MCF 10A (cell line): ENCODE measurements at places on chromosomes 4 and X. TPM values are rescaled to one million over a fixed set of nuclear protein-coding genes. Genes with fewer than 3 reads are reported as not detected.
A peak's percentile ranks its signal among the peaks of the same experiment; 100 is the strongest.

Gene TLR6
- total RNA-seq = 7.7 and 11.4 TPM in 2 replicates

GRCh38 chr4:48346594-48346993 is 5.3 kb downstream of the SLAIN2 start:
- H3K4me1 ChIP-seq = peaks cover 37% of the 10 kb centered on the region
- H3K4me3 ChIP-seq = peak overlapping the region; percentile 45
- H3K27ac ChIP-seq = peak overlapping the region; percentile 79
- H3K36me3 ChIP-seq = peaks cover 7% of the 10 kb centered on the region

DNA sequence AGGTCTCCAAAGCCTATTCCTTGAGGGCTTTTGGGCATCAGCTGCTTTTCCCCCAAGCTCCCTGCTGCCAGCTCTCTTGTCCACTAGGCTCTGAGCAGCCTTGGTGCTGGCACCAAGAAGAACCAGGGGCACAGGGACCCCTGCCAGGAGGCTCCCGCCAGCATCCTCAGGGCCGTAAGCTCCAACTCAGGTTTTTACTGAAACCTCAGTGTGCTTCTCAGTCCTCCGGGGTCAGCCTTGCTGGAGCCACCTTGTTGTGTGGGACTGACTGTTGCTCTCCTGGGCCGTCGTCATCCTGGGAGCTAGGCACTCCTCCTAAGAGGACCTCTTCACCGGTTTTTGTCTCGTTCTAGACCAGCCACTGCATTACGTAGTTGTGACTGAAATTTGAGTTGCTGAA is 38.9 kb downstream of the NOP14 start:
- no peak overlapping the region for H3K27ac ChIP-seq
- H3K4me3 ChIP-seq = no peak overlapping the region
- no peaks in the 10 kb centered on the region for H3K27me3 ChIP-seq
- DNase-seq = no peak

GRCh38 chr4:2746891-2747695 is 9.0 kb downstream of the TNIP2 start:
- peak overlapping the region; percentile 39 for H3K27ac ChIP-seq
- DNase-seq = no peak
- H3K36me3 ChIP-seq = peaks cover 46% of the 10 kb centered on the region
- no peak overlapping the region for H3K4me3 ChIP-seq
- H3K4me1 ChIP-seq = peaks cover 7% of the 10 kb centered on the region

- peaks cover 4% of the 10 kb centered on the region for H3K36me3 ChIP-seq
- H3K4me1 ChIP-seq = no peaks in the 10 kb centered on the region
- DNase-seq = no peak
- no peak overlapping the region for H3K4me3 ChIP-seq
Observed at GRCh38 chr4:127463883-127464282, 168.9 kb upstream of the INTU start.

GRCh38 chrX:31547416-31547815 is 475.6 kb upstream of the FTHL17 start:
- H3K36me3 ChIP-seq = no peaks in the 10 kb centered on the region
- no peaks in the 10 kb centered on the region for H3K27me3 ChIP-seq
- DNase-seq = no peak
- no peak overlapping the region for H3K27ac ChIP-seq
- H3K4me1 ChIP-seq = no peaks in the 10 kb centered on the region

DNA sequence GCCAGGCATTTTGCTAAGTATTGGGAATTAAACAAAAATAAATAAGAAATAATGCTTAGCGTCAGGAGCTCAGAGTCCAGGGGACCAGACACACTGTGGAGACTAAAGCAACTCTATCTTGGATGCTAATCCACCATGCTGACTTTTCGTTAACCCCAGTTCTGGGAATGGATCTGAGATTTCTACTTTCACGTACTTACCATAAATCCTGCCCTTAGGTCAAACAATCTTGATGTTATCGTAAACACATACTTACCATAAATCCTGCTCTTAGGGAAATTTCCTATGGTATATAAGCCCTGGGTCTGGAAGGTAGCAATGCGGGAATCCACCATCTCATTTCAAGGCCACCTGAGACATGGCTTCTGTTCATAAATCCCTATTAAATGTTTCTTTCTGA is 204.5 kb upstream of the IGFBP7 start:
- no peak for DNase-seq
- H3K27me3 ChIP-seq = no peaks in the 10 kb centered on the region
- peaks cover 25% of the 10 kb centered on the region for H3K4me1 ChIP-seq
- no peak overlapping the region for H3K27ac ChIP-seq
- no peak overlapping the region for H3K4me3 ChIP-seq

Gene ZNF674
- total RNA-seq = 7.2 and 9.7 TPM in 2 replicates

GRCh38 chrX:38260231-38260630 is 39.6 kb upstream of the SRPX start:
- H3K4me3 ChIP-seq = no peak overlapping the region
- peaks cover 50% of the 10 kb centered on the region for H3K27me3 ChIP-seq
- peak overlapping the region; percentile 41 for H3K27ac ChIP-seq
- no peaks in the 10 kb centered on the region for H3K4me1 ChIP-seq
- no peaks in the 10 kb centered on the region for H3K36me3 ChIP-seq

GRCh38 chr4:149973181-149973580 is 105.1 kb upstream of the DCLK2 start:
- H3K4me1 ChIP-seq = no peaks in the 10 kb centered on the region
- H3K4me3 ChIP-seq = no peak overlapping the region
- no peak overlapping the region for H3K27ac ChIP-seq
- no peaks in the 10 kb centered on the region for H3K27me3 ChIP-seq

GRCh38 chrX:47659421-47659726 is 394 bp upstream of the UXT start:
- peak overlapping the region; percentile 98 for H3K27ac ChIP-seq
- H3K36me3 ChIP-seq = peaks cover 18% of the 10 kb centered on the region
- no peak for DNase-seq

Gene PRR32
- total RNA-seq = not detected in 2 replicates

- H3K36me3 ChIP-seq = no peaks in the 10 kb centered on the region
- H3K27ac ChIP-seq = no peak overlapping the region
- DNase-seq = peak; percentile 79
- peaks cover 60% of the 10 kb centered on the region for H3K27me3 ChIP-seq
- no peak overlapping the region for H3K4me3 ChIP-seq
Observed at GRCh38 chrX:24395775-24396174, 35.3 kb downstream of the SUPT20HL1 start.

- no peaks in the 10 kb centered on the region for H3K4me1 ChIP-seq
- H3K36me3 ChIP-seq = no peaks in the 10 kb centered on the region
- H3K27me3 ChIP-seq = peaks cover 12% of the 10 kb centered on the region
- H3K27ac ChIP-seq = no peak within 1 kb of the TSS
Observed at GRCh38 chrX:1614927-1615326, at the start of gene ASMT. Gene ASMT, plus strand, starts transcription at chrX:1615059. Its CDS starts 141 bp downstream, at chrX:1615200.

Gene FAM9B
- 0.34 and 0.40 TPM in 2 replicates for total RNA-seq

Gene NR3C2
- total RNA-seq = 0.21 and 0.34 TPM in 2 replicates

GRCh38 chr4:153255233-153255632 is 51.0 kb downstream of the TRIM2 start:
- peaks cover 4% of the 10 kb centered on the region for H3K4me1 ChIP-seq
- no peaks in the 10 kb centered on the region for H3K27me3 ChIP-seq
- no peaks in the 10 kb centered on the region for H3K36me3 ChIP-seq
- H3K4me3 ChIP-seq = no peak overlapping the region
- H3K27ac ChIP-seq = no peak overlapping the region

Gene FAM133A
- not detected in 2 replicates for total RNA-seq

Gene ENPEP
- not detected in 2 replicates for total RNA-seq

- no peak overlapping the region for H3K4me3 ChIP-seq
- no peaks in the 10 kb centered on the region for H3K27me3 ChIP-seq
- H3K36me3 ChIP-seq = no peaks in the 10 kb centered on the region
- DNase-seq = no peak
Observed at GRCh38 chr4:180757927-180758326, 1485.3 kb upstream of the TENM3 start.

- H3K4me1 ChIP-seq = no peaks in the 10 kb centered on the region
- no peak overlapping the region for H3K4me3 ChIP-seq
- peaks cover 36% of the 10 kb centered on the region for H3K27me3 ChIP-seq
- no peak overlapping the region for H3K27ac ChIP-seq
- H3K36me3 ChIP-seq = peaks cover 7% of the 10 kb centered on the region
Observed at GRCh38 chrX:17679820-17680219, 57.5 kb upstream of the SCML1 start.

GRCh38 chr4:27293831-27294230 is 433.2 kb downstream of the STIM2 start:
- peak; percentile 26 for DNase-seq
- H3K27ac ChIP-seq = no peak overlapping the region
- no peak overlapping the region for H3K4me3 ChIP-seq
- no peaks in the 10 kb centered on the region for H3K36me3 ChIP-seq
- no peaks in the 10 kb centered on the region for H3K27me3 ChIP-seq

GRCh38 chr4:173024203-173024602 is 144.4 kb upstream of the GALNT7 start:
- no peaks in the 10 kb centered on the region for H3K27me3 ChIP-seq
- no peak for DNase-seq
- H3K27ac ChIP-seq = no peak overlapping the region
- no peaks in the 10 kb centered on the region for H3K4me1 ChIP-seq

- peaks cover 7% of the 10 kb centered on the region for H3K36me3 ChIP-seq
- H3K4me3 ChIP-seq = no peak overlapping the region
- DNase-seq = no peak
- H3K4me1 ChIP-seq = peaks cover 16% of the 10 kb centered on the region
- no peak overlapping the region for H3K27ac ChIP-seq
Observed at GRCh38 chr4:184479516-184479950, 5.2 kb upstream of the IRF2 start.

Gene ATP11C
- 19.0 and 19.5 TPM in 2 replicates for total RNA-seq

Gene CT47A1
- not detected in 2 replicates for total RNA-seq

DNA sequence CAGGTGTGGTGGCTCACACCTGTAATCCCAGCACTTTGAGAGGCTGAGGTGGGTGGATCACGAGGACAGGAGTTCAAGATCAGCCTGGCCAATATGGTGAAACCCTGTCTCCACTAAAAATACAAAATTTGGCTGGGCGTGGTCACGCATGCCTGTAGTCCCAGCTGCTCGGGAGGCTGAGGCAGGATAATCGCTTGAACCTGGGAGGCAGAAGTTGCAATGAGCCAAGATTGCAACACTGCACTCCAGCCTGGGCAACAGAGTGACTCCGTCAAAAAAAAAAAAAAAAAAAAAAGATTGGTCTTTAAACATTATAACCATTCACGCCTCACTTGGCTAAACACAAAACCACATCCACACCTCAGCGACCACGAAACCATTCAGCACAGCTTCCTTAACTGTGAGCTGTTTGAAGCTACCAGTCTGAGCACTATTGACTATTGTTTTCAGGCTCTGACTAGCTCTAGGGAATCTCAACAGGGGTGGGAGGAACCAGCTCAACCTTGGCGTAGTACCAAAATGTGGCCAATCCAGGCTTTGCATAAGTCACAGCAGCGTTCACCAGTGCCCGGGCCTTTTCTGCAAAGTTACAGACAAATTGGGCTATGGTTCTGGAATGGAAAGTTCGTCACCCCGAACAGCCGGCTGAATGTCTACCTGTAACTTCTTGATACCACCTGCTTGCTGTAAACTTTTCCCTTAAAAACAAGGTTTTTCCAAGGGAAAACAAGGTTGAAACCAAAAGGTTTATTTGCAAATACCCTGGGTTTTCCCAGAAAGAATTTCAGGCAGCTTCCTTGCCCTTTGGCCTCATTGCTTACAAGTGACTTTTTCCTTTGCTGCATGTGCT is 73.6 kb upstream of the DHX15 start:
- DNase-seq = peak; percentile 94
- H3K27me3 ChIP-seq = peaks cover 10% of the 10 kb centered on the region
- H3K36me3 ChIP-seq = no peaks in the 10 kb centered on the region
- H3K27ac ChIP-seq = peak overlapping the region; percentile 67
- H3K4me1 ChIP-seq = peaks cover 20% of the 10 kb centered on the region

Gene MAGEA1
- total RNA-seq = not detected in 2 replicates

Gene SLC35A2
- 38.6 and 43.5 TPM in 2 replicates for total RNA-seq

- H3K4me3 ChIP-seq = no peak overlapping the region
- H3K4me1 ChIP-seq = no peaks in the 10 kb centered on the region
- no peak for DNase-seq
- no peak overlapping the region for H3K27ac ChIP-seq
Observed at GRCh38 chrX:95907081-95907480, 777.6 kb upstream of the DIAPH2 start.

Gene TMPRSS11B
- not detected in 2 replicates for total RNA-seq

Gene XKRX
- 0.17 and 0.26 TPM in 2 replicates for total RNA-seq

Gene SAT1
- 582 and 687 TPM in 2 replicates for total RNA-seq

DNA sequence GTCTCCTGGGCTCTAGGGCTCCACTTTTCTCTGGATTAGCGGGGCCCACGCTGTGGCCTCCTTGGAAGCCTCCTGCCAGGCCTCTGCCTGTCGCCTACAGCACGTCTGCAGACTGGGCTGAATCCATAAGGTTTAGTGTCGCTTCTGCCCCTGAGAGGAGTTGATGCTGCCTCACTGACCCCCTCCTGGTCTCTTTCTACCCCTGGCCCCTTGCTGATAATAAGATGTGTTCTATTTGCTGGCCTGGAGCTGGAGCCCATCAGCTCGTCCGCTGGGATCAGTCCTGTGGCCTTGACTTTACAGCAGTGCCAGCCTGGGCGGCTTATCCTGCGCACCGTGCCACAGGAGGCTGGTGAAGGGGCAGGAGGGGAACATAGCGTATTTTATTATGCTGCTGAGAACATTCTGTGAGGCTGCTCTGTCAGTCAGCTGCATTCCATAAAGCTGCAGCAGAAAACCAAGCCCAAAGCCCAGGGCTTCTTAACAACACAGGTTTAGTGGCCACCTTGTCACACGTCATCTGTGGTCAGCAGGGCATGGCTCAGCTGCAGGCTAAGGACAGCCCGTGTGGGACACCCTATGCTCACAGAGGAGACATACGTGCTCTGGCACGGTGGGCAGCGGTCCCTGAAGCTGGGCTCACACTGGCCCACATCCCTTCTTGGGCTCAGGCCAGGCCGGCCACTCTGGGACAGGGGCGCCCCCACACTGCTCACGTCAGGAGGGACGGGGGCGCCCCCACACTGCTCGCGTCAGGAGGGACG is 29.3 kb upstream of the HGFAC start:
- no peak overlapping the region for H3K4me3 ChIP-seq
- H3K36me3 ChIP-seq = peaks cover 26% of the 10 kb centered on the region
- no peaks in the 10 kb centered on the region for H3K27me3 ChIP-seq
- H3K27ac ChIP-seq = no peak overlapping the region

DNA sequence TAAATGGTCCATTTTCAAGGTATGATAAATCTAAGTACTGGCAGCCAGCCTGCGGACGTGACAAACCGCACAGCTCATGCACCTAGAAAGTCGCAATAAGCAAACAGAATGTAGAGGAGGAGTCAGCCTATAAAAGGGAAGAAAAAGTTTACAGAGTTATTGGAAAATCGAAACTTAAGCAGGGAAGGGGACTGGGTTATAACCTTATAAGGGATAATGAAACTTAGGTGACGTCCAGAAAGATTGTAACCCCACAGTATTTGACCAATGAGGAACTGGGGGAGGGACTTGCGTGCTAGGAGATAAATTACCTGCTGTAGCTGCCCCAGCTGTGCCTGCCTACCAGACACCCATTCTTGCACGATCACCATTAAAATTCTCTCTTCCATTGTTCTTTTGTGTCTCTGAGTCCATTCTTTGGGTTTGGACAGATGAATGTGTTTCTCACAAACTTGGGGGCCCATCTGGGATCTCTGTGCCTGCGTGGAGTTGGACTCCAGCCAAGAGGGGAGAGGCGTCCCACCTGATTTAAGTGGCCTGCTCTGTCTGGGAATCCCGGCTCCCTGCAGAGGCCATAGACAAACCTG is 61.0 kb downstream of the ZCCHC12 start:
- H3K36me3 ChIP-seq = no peaks in the 10 kb centered on the region
- H3K4me3 ChIP-seq = no peak overlapping the region
- H3K4me1 ChIP-seq = no peaks in the 10 kb centered on the region
- DNase-seq = no peak
